ENCODE measurements at places on chromosomes 2 and 18. TPM values are rescaled to one million over a fixed set of nuclear protein-coding genes. Genes with fewer than 3 reads are reported as not detected.

The FAP gene
- total RNA-seq, result 1.9 TPM

The OSBPL1A gene
- total RNA-seq, result 54.2 TPM

DNA sequence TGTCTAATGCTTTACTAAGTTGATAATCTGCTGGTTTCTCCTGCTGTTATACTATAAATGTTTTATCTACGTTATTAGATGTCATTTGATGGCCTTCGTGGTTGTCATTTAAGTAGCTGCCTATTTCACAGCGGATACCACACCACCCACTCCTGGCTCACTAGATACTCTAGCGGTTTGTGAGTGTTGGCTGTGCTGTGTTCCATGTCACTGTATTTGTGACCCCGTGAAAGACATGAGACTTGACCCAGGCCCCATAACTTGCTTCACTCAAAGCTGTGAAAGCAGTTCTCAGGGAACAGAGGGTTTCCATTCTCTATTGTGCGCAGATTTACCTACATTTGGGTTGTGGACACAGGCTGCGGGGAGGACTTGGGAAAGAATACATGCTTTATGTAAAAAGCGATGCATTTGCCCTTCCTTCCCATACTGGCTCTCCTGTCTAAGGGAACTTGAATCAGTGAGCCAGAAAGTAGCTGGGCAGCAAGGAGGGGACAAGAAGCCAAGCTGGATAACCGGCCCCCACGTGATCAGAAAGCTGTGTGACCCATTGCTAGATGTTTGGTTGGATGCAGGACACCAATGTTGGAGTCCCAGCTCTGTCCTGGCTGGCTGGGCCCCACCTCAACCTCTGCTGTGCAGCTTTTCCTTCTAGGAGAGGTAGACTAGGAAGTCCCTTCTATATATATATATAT, 52.2 kb downstream of the PLB1 start:
- no peak for DNase-seq

DNA sequence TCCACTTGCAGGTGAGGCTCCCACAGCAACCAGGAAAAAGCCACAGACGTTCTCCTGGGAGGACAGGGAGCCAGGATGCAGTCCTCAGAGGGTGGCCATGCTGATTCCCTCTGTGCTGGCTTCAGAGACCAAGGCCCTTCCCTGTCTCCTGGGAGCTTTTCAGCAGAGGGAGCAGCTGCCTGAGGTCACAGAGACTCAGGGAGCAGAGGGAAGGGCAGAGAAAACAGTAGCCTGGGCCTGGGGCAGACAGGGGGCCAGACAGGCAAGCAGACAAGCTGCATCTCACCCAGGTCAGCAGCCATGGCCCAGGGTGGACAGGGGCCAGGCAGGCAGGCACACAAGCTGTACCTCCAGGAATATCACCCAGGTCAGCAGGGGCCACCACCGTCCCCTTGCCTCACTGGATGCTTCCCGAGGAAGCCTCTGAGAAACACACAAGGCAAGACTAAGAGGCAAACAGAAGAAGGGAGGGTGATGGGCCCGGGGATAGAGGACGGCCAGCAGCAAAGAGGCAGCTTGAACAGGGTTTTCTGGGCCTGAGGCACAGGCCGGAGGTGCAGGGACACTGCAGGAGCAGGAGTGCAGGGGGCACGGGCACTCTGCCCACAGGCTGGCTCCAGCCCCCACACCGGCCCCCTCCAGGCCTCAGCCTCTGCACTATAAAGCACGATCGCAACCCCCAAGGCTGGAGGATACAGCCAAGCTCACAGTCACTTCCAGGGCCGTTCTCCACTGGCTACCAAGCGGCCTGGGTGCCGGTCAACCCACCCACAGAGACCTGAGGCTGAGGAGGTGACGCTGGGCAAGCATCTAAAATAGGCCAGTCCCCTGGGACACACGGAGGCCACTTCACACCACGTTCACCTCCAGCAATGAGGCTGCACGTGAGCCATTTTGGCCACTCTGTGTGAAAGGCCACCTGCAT, 6.1 kb downstream of the SLC66A2 start:
- no peak for DNase-seq

GRCh38 chr18:46622999-46623398, 34.0 kb downstream of the LOXHD1 start:
- DNase-seq, result no peak

DNA sequence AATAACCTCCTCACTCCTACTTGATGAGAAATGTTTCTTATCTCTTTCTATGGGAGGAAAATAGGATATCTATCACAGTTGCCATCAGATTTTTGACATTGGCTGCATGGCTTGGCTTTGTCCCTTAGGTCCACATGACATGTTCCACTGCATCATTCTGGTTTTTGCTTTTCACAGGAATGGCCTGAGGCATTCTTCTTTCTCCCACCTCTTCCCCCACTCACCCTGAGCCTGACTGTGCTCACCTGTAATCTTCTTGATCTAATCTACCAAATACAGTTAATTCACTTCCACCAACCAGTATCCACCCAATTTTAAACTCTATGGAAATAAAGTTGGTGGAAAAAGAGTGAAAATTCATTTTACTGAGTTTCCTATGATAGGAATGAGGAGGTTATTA, 763.5 kb upstream of the CELF4 start:
- DNase-seq, result no peak

The CAPN14 gene
- total RNA-seq, result not detected

GRCh38 chr2:239711911-239712570, 311.2 kb upstream of the HDAC4 start:
- no peak for DNase-seq
